Immature natural killer cell (primary cell): ENCODE measurements at places on chromosomes 4 and X. TPM values are rescaled to one million over a fixed set of nuclear protein-coding genes. Genes with fewer than 3 reads are reported as not detected.

The SMIM10L2A gene
- polyA plus RNA-seq: 0.34 TPM

The GLOD5 gene
- polyA plus RNA-seq: not detected

The CT83 gene
- not detected for polyA plus RNA-seq

The FGF5 gene
- not detected for polyA plus RNA-seq

The TSPAN7 gene
- 0.16 TPM for polyA plus RNA-seq

The USP17L20 gene
- not detected for polyA plus RNA-seq

The CXCL6 gene
- not detected for polyA plus RNA-seq

The GAGE13 gene
- not detected for polyA plus RNA-seq

The PLAC8 gene
- 1,466 TPM for polyA plus RNA-seq

The ADAD1 gene
- polyA plus RNA-seq: not detected

The UNC5C gene
- not detected for polyA plus RNA-seq

DNA sequence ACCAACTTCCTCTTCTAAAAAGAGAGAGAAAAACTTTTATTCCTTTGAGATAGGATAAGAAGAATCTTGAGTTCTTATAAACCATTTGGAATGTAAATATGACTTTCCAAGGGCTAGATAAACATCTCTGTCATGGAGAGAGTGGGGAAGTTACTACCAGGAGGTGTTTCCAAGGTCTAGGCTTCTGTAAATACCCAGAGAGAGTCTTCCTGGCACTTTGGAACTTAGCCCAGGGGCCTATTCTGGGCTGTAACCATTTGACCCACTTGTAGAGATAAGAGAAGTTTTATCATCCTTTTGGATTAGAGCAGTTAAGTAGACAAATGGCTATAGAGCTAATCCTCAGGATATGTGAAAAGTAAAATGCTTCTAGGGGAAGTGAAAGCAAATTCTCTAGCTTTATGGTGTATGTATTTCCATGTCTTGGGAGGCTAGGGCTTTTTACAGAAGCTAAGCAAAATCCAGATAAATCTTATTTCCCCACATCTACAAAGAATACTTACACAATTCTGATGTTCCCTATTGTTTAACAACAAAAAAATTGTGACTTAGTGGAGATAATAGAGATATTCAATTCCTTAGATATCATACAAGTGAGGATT lies 51.1 kb downstream of the MCUB start:
- DNase-seq: no peak

DNA sequence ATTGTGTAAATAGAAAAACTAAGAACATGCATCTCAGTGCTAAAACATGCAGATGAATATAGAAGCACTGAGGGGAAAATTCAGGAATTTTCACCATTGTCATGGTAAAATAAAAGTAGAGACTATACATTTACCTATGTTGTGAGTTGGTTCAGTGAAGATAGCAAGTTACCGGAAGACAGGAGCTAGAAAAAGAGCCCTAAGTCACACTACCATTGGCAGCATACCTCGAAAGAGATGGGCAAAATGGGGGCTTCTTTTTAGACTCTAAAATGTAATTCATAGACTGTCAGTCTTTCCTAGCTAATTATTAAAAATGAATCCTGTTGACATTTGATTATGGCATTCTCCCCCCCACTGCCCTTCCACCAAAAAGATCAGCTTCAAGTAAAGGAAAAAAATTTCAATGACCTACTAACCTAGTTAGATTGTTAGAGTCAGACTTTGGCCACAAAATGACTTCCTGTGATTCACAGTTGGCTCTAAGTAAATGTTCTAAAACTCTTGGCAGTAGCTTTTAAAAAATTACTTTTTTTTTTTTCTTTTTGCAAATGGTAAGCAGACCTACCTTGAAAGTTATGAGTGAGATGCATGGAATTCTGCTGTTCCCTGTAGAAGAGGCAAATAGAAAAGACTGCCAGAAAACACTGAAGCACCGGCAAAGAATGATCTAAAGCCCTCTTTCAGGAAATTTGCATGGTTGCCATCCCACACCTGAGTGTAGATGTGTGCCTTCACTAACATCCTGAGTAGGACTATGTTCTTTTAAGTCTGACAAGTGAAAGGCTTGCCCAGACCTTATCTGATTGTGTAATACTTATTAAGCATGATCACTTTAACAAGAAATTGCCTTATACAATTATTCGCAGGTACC lies 26.4 kb upstream of the ARSJ start:
- peak; percentile 62 for DNase-seq

DNA sequence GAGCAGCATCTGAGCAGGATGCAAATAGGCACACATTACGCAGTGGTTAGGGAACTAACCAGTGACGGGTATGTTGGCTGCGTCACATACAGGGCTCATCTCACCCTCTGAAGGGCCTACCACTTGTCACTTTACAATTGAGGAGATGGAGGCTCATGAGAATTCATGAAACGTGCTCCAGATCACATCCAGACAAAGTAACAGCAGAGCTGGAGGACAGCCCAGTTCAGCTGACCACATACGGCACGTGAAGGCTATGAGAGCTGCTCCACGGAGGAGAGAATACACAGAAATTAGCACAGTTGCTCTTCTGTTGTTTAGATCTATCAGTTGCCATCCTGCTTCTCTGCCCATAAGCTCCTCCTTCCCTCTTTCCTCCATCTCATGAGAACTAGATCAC lies 78.4 kb downstream of the FAM9B start:
- DNase-seq: no peak

DNA sequence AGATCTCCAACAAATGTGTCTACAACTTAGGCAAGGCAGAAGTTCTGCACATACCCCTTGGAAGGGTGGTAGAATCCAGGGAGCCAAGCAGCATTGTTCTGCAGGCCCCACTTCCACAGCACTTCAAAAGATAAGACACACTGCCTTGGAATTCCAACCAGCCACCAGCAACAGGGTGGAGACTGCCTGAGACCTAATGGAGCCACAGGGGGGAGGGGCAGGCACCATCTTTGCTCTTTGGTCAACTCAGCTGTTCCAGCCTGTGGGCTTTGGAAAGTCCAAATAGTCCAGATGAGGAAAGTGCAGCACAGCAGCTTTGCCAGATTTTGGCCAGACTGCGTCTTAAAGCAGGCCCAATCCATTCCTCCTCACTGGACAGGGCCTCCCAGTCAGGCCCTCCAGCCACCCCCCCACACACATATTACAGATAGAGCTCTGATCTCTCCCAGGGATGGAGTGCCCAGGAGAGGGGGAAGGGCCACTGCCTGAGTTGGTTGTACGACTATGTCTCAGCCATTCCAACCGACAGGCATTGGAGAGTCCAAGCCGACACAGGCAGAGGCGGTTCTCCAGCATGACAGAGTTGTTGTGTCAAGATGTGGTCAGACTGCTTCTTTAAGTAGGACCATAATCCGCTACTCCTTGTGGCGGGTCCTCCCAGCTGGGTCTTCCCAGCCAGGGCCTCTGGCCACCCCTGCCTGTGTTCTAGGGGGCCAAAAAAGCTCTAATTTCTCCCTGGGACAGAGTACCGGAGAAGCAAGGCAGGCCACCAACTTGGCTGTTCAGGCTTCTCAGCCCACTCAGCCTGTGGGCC lies 42.5 kb upstream of the ANTXR2 start:
- no peak for DNase-seq

DNA sequence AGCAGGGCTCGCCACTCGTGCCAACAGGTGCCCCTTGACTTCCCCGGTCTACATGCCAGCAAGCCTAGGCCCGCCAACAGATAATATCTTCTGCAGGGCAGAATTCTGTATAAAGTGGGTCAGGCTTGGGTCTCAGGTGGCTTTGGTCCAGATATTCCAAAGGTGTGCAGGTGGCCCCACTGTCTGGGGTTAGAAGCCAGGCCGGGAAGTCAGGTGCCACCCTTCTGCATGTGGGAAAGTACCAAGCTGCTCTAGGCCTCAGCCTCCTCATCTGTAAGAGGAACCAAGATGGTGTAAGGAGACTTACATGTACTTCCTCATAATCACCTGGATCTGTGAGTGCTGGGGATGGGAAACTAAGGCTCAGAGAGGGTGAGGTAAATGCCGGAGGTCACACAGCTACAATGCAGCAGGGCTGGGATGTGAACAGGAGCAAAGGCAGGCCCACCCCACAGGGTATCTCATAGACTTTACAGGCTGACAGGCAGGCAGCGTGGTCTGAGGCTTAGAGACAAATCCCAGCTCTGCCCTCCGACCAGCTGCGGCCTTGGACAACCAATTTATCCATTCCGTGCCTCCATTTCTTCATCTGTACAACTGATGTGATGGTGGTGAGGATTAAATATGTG lies 35.9 kb downstream of the WDR1 start:
- DNase-seq: no peak

DNA sequence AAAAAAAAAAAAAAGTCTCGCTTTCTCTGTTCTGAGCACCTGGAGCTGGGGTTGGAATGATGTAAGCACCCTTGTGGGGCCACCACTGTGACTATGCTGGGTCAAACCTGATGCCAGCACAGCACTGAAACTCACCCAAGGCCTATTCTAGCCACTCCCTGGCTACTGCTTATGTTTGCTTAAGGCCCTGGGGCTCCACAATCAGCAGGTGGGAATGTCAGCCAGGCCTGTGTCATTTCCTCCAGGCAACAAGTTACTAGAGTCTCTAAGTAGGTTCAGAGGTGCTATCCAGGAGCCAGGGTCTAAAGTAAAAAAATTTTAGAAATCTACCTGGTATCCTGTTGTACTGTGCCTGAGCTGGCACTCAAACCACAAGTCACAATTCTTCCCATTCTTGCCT lies 1306.8 kb downstream of the STIM2 start:
- DNase-seq: no peak

- no peak for DNase-seq
Measured at GRCh38 chr4:126086041-126086440, 771.3 kb downstream of the FAT4 start.

- DNase-seq: peak; percentile 6
Measured at GRCh38 chrX:54495814-54496516, at the start of gene FGD1. TSS of gene FGD1 (minus strand) at chrX:54496234. CDS start at chrX:54495432, 802 bp downstream.

DNA sequence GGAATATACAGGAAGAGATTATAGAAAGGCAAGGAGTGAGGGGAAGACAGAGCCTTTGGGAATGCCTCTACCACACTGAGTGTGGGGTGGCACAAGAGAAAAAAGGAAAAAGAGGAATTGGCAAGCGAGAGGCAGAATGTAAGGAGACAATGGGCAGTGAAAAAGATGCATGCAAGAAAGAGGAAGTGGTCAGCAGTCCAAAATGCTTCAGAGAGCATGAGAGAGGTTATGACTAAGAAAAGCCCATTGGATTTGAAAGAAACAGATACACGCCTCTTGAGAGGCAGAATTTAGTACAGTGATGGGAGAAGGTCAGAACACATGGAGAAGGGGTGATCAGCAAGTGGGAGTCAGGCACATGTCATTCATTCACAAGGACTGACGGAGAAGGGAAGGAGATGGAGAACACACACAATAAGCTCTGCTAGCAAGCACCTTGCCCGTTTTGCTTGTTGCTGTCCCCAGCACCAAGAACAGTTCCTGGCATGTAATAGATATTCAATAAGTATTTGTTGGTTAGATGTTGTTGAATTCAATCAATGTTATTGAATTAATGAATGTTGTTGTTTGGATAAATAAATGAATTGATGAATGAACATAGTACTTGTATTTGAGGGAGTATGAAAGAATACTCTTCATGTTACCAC lies 6.3 kb downstream of the DCHS2 start:
- DNase-seq: no peak

DNA sequence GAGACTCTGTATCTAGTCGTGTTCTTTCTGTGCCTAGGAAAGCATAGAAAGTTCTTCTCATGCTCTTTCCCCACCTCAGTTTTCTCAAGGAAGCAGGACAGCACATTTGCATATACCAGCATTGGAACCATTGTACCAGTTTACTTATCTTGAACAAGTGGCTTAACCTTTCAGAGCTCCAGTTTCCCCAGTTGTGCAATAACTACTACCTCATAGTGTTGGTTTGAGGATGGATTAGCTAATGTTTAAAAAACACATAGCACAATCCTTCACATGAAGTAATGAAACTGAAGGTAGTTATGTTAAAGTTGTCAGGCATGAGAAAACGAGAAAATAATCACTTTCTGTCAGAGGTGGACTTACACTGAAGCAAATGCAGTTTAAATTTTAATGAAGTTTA lies 92.2 kb upstream of the H2AZ1 start:
- no peak for DNase-seq

DNA sequence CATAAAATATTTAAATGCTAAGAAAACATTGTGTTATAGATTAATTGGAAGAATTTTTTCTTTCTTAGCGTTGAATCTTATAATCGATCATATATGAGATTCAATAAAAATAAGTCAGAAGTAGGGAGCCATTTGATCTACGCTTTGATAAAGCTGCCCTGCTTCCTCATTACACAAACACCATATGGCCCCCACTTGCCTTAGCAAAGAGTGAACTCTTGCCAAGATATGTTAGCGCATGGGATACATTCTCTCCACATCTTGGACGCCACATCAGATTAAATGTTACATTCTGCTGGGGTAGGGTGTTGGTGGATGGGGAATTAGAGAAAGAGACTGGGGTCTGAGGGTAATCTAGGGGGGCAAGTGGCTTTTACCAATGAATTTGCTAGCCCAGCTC lies 207.7 kb upstream of the MID1 start:
- DNase-seq: no peak

DNA sequence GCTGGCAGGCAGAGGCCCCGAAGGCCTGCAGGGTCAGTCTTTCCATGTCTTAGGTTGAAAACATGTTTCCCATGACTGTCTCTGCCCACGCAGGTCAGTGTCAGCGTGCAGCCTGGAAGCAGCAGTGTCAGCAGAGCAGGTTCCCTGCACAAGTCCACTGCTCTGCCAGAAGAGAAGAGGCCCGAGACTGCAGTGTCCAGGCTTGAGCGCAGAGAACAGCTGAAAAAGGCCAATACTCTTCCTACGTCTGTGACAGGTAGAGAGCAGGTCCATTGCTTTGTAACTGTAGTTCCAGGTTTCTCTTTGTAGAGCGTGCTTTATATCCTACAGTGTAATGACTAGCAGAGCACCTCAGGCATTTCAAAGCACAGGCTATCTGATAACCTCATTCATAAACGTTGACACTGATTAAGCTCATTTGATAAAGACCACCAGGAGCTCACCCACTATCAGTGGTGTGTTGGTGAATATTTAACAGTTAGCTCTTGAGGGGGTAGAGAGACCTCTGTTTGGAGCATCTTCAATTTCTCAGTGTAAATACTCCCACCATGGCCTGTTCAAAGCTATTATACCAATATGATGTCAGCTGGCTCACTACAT lies 63.2 kb downstream of the AASDH start:
- DNase-seq: no peak

DNA sequence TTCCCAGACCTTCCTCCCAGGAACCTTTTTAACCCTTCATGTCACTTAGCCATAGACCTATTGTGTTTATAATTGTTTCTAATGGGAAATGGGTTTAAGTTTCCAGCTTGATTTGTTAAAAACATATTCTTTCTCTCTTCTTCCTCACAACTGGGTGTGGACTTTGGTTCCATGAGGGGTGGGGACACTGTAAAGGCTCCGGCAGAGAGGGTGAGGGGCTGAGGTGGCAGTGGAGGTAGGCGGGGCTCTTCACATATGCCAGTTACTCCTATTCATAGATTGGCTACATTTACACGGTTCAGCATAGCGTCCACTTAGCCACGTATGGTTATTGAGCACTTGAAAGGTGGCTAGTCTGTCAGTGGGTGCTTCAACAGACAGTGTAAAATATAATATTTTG lies 7.8 kb downstream of the INTS6L start:
- DNase-seq: no peak

DNA sequence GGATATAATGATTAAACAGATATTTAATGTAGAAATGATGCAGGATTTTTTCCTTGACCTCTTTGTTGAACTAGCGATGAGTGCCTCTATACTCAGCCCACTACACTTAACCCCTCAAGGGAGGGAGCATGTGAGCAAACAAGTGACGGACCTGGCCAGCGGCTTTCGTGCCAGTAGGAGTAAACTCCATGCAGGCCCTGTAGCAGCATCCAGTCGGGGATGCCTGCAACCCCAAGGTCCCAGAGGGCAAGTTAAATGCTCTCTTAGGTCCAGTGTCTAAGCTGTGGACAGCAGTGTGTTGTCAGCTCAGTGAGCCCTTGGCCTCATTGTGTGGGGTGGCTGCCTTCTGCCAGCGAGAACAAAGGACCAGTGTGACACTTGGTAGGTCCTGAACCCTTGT lies 708.7 kb downstream of the TECRL start:
- DNase-seq: no peak
